ENCODE measurements at places on chromosomes 7 and 10.

DNA sequence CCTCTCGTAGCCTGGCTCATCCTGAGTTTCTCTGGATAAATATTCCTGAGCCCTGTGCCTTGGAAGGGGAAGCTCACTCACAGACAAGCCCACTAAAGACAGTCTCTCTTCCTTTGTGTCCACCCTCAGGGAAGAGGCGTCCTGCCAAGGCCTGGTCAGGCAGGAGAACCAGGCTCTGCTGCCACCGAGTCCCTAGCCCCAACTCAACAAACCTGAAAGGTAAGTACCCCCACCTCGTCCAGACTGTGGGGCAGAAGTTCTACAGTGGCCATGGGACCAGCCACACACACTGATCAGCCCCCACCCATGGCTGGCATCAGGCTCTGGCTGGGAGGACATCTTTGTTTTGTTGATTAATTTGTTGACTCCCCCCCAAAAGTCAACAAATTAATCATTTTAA, 2.8 kb downstream of the GPR15LG start:
- DNase-seq = no peak

GRCh38 chr10:46282842-46283574, 3.8 kb upstream of the ANTXRL start:
- DNase-seq = peak; percentile 74

DNA sequence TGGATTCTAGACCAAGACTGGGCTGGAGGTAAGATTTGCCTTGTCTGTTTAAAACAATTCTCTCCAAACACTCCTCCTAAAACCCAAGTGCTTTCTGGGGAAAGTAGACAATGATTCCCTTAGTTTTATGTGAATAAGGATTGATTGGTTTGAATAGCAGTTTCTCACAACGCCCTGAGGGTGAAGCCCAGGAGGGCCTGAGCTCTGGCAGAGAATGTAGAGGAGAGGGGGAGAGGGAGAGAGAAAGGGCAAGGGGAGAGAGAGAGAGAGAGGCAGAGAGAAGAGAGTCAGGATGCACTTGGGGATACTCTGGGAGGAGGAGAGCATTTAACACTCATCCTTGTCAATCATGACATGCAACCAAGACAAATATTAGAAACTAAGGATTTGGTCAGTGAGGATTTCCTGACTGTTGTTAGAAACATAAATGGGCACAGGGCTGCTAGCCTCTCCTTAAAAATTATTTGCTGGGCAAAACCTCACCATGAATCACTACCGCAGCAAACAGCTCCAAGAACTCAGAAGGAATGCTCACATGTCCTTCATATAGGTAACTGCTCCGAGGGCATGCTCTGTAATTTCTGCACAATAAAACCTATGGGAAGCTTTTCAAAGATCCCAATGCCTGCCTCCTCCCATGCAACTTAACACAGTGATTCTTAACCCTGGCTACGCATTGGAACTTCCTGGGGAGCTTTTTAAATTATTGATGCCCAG, 55.2 kb upstream of the RAPGEF5 start:
- DNase-seq = no peak

GRCh38 chr10:11210211-11210922, 192.7 kb downstream of the CELF2 start:
- peak; percentile 42 for DNase-seq

- no peak for DNase-seq
Observed at GRCh38 chr7:38798552-38799267, 110.3 kb downstream of the VPS41 start.

GRCh38 chr7:132118641-132119040, 457.6 kb downstream of the PLXNA4 start:
- no peak for DNase-seq

Measured in MM.1S (cell line).